Activated CD4-positive, alpha-beta memory T cell treated with anti-CD3 and anti-CD28 coated beads for 36 hours (primary cell): ENCODE measurements at places on chromosomes 5 and 9. TPM values are rescaled to one million over a fixed set of nuclear protein-coding genes. Genes with fewer than 3 reads are reported as not detected.
A peak's percentile ranks its signal among the peaks of the same experiment; 100 is the strongest.

Gene FOXB2
- total RNA-seq: not detected

Gene ELOVL7
- total RNA-seq: 0.34 TPM

DNA sequence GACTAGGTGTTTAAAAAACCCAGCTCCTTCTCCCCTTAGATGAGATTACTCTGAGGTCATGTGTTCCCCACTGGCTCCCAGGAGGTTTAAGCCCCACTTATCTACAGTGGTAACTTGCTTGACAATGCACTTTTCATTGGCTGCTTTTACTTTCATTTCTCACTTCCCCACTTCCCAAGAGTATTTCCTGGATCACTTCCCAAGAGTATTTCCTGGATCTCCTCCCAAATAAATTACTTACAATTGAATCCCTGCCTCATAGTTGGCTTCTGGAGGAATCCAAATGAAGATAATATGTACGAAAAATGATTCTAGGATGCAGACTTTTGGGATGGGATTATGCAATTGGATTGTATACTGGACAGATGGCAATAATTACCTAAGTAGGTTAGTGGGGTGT is 47.1 kb upstream of the CHSY3 start:
- peaks cover 2% of the 10 kb centered on the region for H3K4me1 ChIP-seq
- no peak for DNase-seq

DNA sequence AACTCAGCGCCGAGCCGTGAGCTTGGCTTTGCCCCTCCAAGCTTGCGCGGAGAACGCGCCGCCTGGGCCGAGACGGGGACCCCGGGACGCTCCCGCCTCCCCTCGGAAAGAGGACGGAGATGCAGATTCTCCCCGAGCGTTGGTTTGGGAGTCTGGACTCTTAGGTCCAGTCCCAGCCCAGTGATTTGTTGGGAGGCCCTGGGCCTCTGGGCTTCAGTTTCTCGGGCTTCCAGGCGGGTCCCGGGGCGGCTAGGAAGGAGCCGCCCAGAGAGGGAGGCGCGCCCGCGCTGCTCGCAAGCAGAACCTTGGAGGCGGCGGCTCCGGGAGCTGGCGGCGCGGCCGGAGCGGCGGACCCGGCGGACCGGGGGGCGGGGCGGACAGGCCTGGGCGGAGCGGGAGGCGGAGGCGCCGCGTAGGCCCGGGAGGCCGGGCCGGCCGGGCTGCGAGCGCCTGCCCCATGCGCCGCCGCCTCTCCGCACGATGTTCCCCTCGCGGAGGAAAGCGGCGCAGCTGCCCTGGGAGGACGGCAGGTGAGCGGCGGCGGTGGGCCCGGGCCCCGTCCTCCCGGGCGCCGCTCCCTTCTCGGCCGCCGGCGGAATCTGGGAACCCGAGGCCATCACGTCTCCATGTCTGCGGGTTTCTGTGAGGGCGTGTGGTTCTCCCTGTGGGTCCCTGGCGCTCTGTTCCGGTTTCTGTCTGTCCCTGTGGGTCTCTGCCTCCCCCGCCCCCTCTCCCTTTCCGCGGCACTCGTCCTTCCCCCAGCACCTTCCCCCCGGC is at the start of gene B4GALT7:
Gene B4GALT7 (plus strand): TSS at position 402 of the 777 bp plus-strand sequence. CDS start 79 bp downstream, at position 481.
- H3K36me3 ChIP-seq: peaks cover 20% of the 10 kb centered on the region
- peak within 1 kb of the TSS; percentile 79 for H3K27ac ChIP-seq
- H3K4me1 ChIP-seq: peaks cover 27% of the 10 kb centered on the region

Gene C9orf153
- total RNA-seq: 0.26 TPM

DNA sequence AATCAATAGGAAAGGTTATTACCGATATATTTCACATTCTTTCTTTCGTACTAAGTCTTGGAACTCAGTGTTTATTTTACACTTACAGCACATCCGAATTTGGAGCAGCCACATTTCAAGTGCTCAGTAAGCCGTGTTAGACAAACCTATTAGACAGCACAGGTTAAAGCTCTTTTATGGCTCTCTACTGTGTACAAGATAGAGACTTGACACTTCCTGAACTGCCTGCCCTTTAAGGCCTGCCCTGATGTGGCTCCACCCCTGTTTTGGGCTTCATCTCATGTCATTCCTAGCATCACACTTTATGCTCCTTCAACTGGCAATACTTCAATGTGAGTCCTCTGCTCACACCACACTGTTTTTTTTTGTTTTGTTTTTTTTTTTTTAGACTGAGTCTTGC is 23.5 kb upstream of the SUSD1 start:
- no peak for DNase-seq
- H3K36me3 ChIP-seq: peaks cover 4% of the 10 kb centered on the region
- H3K27me3 ChIP-seq: no peaks in the 10 kb centered on the region
- peaks cover 4% of the 10 kb centered on the region for H3K4me1 ChIP-seq
- H3K27ac ChIP-seq: no peak overlapping the region

DNA sequence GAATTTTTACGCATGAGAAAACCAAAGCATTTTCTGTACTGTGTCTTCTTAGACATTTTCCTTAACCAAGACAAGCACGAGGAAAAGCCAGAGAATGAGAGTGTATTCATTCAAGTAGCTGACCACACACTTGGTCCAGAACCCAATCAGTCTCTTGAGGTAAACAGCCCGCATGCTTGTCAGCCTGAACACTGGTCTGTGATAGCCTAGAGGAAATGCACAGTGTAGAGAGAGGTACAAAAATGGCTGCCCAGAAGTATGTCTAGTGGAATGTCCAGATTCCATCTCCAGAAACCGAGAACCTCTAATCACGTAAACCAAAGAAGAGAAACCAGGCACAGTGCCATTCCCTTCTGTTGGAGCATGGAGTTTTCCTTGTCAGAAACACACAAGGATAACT is 80.0 kb upstream of the SNX2 start:
- H3K36me3 ChIP-seq: no peaks in the 10 kb centered on the region
- DNase-seq: no peak
- no peak overlapping the region for H3K4me3 ChIP-seq
- peaks cover 2% of the 10 kb centered on the region for H3K27me3 ChIP-seq
- H3K4me1 ChIP-seq: no peaks in the 10 kb centered on the region
- no peak overlapping the region for H3K27ac ChIP-seq

- no peak for DNase-seq
- peaks cover 5% of the 10 kb centered on the region for H3K27me3 ChIP-seq
- no peaks in the 10 kb centered on the region for H3K36me3 ChIP-seq
- H3K4me3 ChIP-seq: no peak overlapping the region
- no peaks in the 10 kb centered on the region for H3K4me1 ChIP-seq
These were observed 128.1 kb downstream of the DAB2IP start for GRCh38 chr9:121779381-121780117.

DNA sequence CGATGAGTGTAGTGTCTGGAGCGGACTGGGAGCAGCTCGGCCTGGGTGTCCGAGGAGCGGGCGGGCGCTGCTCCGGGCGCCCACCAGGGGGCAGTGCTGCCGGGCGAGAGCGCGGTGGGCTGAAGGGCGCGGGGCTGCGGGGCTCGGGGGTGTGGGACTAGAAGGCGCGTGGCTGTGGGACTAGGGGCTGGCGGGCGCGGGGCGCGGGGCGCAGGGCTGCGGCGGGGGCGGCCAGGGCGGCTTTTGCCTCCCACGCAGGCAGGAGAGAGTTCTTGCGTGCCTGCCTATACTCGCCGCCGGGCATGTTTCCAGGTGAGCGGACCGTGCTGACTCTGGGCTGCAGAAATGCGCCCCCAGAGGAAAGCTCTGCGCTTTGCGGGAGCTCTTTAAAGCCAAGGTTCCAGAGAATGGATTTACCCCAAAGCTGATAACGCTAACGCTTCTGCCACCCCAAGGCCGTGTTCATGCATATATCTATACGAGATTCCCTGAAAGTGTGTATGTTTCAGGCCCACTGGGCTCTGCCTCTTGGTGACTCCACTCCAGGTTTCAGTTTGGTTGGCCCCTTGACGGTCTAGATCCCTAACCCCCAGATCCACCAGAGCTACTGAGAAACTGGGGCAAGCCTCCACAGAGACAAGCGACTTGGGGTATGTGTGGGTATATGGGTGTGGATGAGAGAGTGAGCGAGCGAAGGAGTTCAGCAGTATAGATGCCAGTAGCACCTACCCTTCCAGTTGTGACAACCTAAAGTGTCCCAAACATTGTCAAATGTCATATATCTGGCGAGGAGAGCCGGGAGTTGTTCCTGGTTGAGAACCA is 56.2 kb downstream of the ACER2 start:
- peak; percentile 73 for DNase-seq
- no peaks in the 10 kb centered on the region for H3K36me3 ChIP-seq
- peak overlapping the region; percentile 72 for H3K4me3 ChIP-seq
- peaks cover 7% of the 10 kb centered on the region for H3K4me1 ChIP-seq
- no peak overlapping the region for H3K27ac ChIP-seq

- no peaks in the 10 kb centered on the region for H3K36me3 ChIP-seq
- no peak overlapping the region for H3K4me3 ChIP-seq
- DNase-seq: no peak
- H3K27ac ChIP-seq: no peak overlapping the region
These were observed 47.2 kb downstream of the OR2K2 start for GRCh38 chr9:111282845-111283244.

Gene ERMP1
- 24.0 TPM for total RNA-seq

DNA sequence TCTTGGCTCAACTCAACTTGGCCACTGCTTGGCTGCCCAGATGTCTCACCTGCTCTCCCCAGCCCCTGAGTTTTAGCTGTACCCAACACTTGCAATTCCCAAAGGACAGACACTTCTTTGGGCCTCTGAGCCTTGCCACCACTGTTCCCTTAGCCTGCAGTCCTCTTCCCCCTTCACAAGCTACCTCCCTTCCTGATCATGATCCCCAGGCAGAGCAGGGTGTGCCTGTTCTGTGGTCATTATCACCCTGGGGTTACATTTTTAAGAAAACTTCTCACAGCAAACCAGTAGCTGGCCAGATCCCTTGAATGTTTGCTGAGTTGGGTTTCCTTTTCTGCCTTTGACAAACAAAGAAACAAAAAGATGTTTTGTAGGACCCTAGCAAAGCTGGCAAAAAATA is 87.5 kb upstream of the PRRC1 start:
- H3K36me3 ChIP-seq: no peaks in the 10 kb centered on the region
- no peaks in the 10 kb centered on the region for H3K27me3 ChIP-seq
- H3K27ac ChIP-seq: no peak overlapping the region
- no peak overlapping the region for H3K4me3 ChIP-seq
- no peaks in the 10 kb centered on the region for H3K4me1 ChIP-seq

- no peaks in the 10 kb centered on the region for H3K27me3 ChIP-seq
- H3K4me3 ChIP-seq: no peak overlapping the region
- H3K27ac ChIP-seq: no peak overlapping the region
- no peaks in the 10 kb centered on the region for H3K4me1 ChIP-seq
- no peak for DNase-seq
These were observed 60.6 kb downstream of the SLC1A3 start for GRCh38 chr5:36666986-36667385.

DNA sequence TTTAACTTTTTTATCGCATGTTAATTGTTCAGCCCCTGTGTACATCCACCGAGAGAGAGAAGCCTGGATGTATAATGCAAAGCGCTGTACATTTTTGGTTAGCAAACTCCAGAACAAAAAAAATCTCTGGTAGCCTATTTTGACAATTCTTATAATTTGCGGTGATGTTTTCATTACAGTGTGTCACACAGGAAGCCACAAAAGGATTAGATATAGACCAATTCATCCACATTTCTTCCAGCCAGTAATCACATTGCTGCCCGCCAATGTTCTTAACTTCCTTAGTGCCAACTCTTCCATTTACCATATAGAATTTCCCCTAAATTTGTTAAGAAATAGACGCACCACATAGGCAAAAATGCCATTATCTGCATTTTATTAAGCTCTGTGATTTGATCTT is 435.6 kb downstream of the EFNA5 start:
- H3K27ac ChIP-seq: no peak overlapping the region
- no peaks in the 10 kb centered on the region for H3K36me3 ChIP-seq
- H3K27me3 ChIP-seq: no peaks in the 10 kb centered on the region
- H3K4me1 ChIP-seq: no peaks in the 10 kb centered on the region

Gene PCDHGB4
- 0.07 TPM for total RNA-seq

DNA sequence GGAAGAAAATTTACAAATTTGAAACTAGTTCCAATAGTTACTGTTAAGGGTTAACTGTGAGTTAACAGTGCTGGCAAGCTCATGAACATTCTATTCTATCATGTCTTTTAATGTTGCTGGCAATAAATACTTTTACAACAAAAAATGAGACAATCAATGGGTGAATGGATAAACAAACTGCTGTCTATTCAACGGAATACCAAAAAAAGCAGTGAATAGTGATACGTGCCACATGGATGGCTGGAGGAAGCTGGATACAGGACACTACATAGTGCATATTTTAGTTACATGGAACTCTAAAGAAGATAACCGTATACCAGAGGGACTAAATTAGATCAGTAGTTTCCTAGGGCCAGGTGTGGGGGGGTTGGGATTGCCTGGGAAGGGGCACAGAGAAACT is 155.8 kb upstream of the RETREG1 start:
- no peak for DNase-seq
- no peaks in the 10 kb centered on the region for H3K36me3 ChIP-seq
- no peaks in the 10 kb centered on the region for H3K27me3 ChIP-seq
- no peak overlapping the region for H3K27ac ChIP-seq

- peak; percentile 13 for DNase-seq
- H3K27ac ChIP-seq: no peak overlapping the region
- H3K4me1 ChIP-seq: peaks cover 89% of the 10 kb centered on the region
- H3K4me3 ChIP-seq: no peak overlapping the region
These were observed 21.7 kb downstream of the TCF7 start for GRCh38 chr5:134136221-134136631.

- DNase-seq: no peak
- H3K4me3 ChIP-seq: no peak overlapping the region
- peaks cover 6% of the 10 kb centered on the region for H3K27me3 ChIP-seq
- H3K36me3 ChIP-seq: no peaks in the 10 kb centered on the region
- H3K4me1 ChIP-seq: no peaks in the 10 kb centered on the region
These were observed 17.6 kb upstream of the TARS1 start for GRCh38 chr5:33423018-33423630.

GRCh38 chr9:117156144-117156688 is 258.6 kb downstream of the ASTN2 start:
- H3K4me3 ChIP-seq: no peak overlapping the region
- no peak for DNase-seq
- no peaks in the 10 kb centered on the region for H3K36me3 ChIP-seq
- H3K27me3 ChIP-seq: no peaks in the 10 kb centered on the region
- no peaks in the 10 kb centered on the region for H3K4me1 ChIP-seq

GRCh38 chr5:76662521-76662920 is 39.3 kb upstream of the F2RL2 start:
- no peak overlapping the region for H3K4me3 ChIP-seq
- H3K27ac ChIP-seq: no peak overlapping the region
- H3K27me3 ChIP-seq: no peaks in the 10 kb centered on the region
- DNase-seq: no peak

Gene SLC36A2
- total RNA-seq: not detected

Gene CATSPER3
- 0.45 TPM for total RNA-seq
